ENCODE measurements at places on chromosomes 5 and 9.

DNA sequence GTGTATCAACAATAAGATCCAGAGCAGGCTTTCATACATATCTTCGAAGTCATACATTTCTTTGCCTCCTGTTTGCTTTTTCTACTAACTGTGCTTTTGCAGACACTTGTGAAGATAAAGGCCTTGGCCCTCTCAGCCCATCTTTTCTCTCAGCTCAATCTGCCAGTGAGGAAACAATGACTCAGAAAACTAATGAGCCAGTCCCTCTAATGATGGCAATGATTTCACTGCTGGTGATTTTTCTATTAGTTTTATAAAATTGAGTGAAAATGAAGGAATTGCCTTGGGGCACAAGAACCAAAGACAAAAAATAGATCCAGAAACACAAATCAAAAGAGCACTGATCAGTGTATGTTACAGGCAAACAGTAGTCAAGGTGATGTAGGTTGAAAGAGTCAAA is 167.7 kb upstream of the PPP2R2B start:
- no peak for DNase-seq

DNA sequence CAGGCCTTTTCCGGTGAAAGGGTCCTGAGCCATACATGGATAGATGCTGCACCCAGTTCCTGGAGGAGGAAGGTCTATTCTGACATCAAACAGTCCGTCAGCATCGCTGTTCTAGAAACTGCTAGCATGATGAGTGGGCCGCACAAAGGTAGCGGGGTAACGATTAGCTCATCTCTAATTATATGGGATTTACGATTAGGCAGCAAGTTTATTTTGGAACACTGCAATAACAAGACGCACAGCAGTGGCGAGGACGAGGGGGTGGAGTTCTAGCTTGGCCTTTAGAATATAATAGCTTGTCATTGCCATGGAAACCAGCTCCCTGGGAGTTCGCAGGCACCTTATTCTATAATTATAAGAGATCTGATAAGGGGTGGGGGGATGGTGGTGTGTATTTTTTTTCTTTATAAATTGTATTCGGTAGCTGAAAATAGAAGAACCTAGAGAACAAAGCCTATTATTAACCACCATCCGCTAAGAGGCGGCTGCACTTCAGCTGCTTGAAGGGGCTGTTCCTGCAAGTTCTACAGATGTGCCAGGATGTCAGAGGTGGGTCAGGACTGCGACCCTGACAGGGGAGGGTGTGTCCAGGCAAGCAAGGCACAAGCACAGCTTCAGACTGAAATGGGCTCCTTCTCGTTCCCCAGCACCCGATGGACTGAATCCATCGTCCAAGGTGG is 311.0 kb downstream of the AGTPBP1 start:
- DNase-seq = no peak

GRCh38 chr9:133638076-133638475 is 1.9 kb downstream of the DBH start:
- DNase-seq = no peak

DNA sequence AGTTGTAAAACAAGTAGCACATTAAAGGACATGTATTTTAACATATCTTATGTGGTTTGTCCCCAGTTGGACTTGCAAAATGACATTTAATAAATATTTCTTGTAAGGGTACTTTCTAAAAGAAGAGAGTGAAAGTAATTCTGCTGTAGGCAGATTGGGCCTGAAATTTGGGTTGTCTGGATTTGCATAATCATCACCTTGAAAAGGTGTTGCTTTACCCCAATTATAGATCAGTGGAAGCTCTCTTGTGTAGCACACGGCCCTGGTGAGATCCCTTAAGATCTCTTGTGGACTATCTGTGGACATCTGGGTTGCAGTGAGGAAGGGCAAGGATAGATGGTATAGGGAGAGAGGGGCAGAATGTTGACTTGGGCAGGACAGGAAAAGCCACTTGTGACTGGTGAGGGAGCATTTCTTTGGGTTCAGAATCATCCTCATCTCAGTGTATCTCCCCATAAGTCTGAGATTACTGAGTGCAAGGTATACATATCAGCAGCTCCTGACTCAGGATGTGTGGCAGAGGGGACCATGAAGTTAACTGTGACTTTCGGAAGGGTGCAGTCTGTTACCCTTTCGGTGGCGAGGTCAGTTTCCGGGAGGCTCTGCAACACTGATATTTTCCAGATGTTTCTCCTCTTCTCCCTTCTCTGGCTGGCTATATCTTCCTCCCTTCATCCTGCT is 2.0 kb upstream of the TNFAIP8 start:
- DNase-seq = no peak

DNA sequence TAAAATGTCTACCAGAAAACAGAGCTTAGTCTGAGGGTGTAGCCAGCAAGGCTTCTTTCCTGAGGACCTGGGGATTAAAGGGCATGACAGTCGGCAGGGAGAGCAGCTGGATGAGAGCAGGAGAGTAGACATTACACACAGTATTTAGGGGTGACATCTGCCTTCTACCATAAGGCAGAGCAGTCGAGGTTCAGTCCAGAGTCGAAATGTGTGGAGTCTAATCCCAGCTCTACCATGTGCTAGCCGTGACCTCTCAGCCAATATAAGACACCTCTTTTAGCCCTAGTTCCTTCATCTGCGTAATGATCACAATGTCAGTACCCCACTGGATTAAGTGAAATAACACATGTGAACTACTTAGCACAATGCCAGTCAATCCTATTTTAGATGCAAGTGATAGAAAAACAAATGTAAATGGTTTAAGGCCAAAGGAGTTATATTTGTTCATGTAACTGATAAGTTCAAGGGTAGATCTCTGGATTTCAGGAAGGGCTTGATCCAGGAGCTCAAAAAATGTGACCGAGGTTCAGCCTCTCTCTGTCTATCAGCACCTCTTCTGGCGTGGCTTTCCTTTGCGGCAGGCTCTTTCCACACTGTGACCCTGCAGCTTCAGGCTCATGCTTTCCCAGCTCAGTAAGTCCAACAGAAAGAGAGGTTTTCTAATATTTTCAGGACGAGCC is 16.2 kb upstream of the CPLX2 start:
- no peak for DNase-seq

DNA sequence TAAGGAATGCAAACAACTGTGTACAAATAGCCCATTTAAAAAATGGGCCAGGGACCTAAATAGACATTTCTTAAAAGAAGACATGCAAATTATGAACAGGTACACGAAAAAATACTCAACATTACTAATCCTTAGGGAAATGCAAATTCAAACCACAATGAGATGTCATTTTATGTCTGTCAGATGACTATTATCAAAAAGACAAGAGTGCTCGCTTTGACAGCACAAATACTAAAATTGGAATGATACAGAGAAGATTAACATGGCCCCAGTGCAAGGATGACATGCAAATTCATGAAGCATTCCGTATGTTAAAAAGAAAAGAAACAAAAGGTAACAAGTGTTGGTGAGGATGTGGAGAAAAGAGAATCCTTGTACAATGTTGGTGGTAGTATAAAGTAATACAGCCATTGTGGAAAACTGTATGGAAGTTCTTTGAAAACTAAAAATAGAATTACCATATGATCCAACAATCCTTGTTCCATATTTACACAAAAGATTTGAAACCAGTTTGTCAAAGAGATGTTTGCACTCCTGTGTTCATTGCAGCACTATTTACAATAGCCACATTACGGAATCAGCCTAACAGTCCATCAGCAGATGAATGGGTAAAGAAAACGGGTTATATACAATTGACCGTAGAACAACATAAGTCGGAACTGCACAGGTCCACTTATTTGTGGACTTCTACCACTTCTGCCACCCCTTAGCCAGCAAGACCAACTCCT is 47.2 kb upstream of the PCAT7 start:
- no peak for DNase-seq

- no peak for DNase-seq
These were observed 2.5 kb upstream of the ABO start for GRCh38 chr9:133277467-133277866.

GRCh38 chr5:110050640-110051345 is 361.1 kb downstream of the MAN2A1 start:
- DNase-seq = no peak

DNA sequence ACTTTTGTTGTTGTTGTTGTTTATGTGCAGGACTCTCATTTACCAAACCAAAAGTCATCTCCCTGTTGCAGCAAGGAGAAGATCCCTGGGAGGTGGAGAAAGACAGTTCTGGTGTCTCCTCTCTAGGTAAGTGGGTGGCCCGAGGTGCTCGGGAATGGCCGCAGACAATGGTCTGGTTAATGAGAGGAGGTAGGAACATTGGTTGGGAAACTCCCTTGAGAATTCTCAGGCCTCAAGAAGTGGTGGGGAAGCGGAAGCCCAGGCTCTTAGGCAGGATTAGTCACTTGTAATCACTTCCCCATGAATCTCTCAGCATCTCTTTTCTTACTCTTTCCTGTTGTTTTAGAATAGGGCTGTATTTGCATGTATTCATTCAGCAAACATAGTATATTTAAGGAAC is 7.2 kb downstream of the ZNF354B start:
- no peak for DNase-seq

GRCh38 chr5:82445726-82446335 is 167.7 kb upstream of the RPS23 start:
- no peak for DNase-seq

GRCh38 chr9:81499594-81499993 is 189.8 kb downstream of the TLE1 start:
- no peak for DNase-seq

- no peak for DNase-seq
These were observed 126.5 kb downstream of the MRPL36 start for GRCh38 chr5:1673042-1673677.

DNA sequence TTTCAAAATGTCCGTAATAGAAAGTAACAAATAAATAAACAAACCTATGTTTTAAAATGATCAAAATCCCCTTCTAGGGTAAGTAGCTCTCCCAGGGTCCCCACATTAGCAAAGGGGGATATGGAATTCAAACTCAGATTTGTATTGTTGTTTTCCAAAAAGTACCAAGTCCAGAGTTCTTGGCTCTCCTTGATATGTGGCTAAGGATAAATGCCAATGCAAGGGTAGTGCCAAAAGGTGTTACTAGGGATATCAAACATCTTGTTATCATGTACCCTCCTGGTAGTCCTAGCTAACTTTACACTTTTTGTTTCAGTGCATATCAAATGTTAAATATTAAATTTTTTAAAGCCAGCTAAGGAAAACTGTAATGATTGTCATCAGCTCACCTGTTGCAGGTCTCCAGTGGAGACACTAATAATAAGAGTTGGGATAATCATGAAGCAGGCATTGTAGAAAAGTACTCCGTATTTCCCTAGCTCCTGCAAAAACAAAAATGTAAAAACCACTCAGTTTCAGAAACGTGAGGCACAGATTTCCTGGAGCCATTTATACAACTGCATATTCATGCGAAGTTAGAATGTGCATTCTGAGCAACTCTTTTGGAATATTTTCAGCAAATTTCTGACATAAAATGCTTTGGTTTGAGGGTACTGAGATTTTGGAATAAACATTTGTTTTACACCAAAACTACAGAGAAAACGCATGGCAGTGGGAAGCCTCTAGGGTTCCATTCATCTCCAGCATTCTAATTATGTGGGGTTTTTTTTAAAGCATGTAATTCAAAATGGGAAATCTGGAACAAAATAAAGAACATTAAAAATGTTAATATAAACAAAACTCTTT is 39.8 kb downstream of the SLC35D2 start:
- DNase-seq = no peak

DNA sequence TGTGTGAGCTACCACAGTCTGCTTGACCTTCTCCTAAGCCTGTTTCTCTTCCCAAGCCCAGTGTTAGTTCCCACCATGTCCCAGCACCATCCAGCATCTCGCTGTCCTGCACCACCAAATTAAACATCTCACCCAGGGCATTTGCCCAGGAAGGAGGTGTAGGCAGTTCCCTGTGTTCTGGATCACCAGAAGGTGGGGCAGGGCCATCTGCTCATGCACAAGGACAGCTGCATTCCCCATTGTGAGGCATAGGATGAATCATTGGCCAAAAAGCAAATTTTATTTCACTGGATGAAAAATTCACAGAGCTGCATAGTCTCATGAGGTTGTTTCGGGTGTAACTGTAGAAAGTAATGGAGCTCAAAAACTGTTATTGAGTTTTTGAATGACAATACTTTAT is 89.5 kb upstream of the GRIA1 start:
- no peak for DNase-seq

DNA sequence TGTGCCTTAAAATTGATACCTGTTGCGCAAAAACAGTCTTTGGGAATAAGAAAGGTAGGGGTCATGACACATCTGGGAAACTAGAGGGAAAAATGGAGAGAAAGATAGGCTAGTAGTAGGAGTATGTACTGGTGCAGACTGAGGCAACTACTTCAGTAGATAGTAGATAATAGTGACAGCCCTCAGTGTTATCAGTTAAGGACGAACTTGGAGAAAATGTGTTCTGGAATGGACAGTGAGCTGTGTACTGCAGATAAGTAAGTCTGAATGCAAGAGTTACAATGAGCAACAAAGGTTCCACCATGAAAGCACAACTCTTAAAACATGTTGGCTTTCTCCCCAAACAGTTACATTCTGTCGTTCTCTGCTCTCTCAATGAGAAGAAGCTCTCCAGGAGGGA is 6.5 kb upstream of the INSL6 start:
- DNase-seq = no peak

GRCh38 chr9:125931211-125931610 is 184.0 kb downstream of the PBX3 start:
- no peak for DNase-seq

DNA sequence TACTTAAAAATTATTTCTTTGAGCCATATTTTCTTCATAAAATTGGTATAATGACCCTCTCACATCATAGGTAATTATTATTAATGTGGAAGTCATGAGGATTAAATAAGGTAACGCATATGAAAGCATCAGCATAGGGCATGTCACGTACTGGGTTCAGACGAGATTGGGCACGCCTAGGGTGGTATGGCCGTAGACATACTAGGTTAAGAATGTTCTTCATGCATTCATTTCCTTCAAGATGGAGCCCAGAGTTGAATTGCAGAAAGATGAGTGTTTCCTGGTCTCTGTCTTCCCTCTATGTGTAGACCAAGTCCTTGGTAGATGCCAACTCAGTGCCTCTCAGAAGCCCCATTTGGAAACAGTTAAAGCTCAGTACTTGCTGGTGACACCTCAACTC is 174.1 kb upstream of the CLINT1 start:
- DNase-seq = no peak
